ENCODE measurements at places on chromosomes 5 and 9. TPM values are rescaled to one million over a fixed set of nuclear protein-coding genes. Genes with fewer than 3 reads are reported as not detected.

DDX4 gene
- polyA plus RNA-seq, result 0.07 TPM

PCDHB9 gene
- polyA plus RNA-seq, result 0.20 TPM

IFNA21 gene
- polyA plus RNA-seq, result not detected

OTULINL gene
- 0.75 TPM for polyA plus RNA-seq

GPR21 gene
- not detected for polyA plus RNA-seq

ZNF483 gene
- polyA plus RNA-seq, result 0.43 TPM

MARVELD2 gene
- polyA plus RNA-seq, result 0.13 TPM

SH3TC2 gene
- not detected for polyA plus RNA-seq

TAF11L12 gene
- not detected for polyA plus RNA-seq

GRM6 gene
- not detected for polyA plus RNA-seq
